Mesangial cell (primary cell): ENCODE measurements at places on chromosomes 5 and 9. TPM values are rescaled to one million over a fixed set of nuclear protein-coding genes. Genes with fewer than 3 reads are reported as not detected.

Gene SPINK7
- total RNA-seq: not detected in 2 replicates

Gene TLX3
- total RNA-seq: not detected in 2 replicates

Gene SYK
- total RNA-seq: 6.5 and 7.5 TPM in 2 replicates

Gene TMEM174
- total RNA-seq: 0.13 TPM in 1 of 2 replicates, not detected in the other

Gene MYMK
- not detected in 2 replicates for total RNA-seq

Gene SH3RF2
- 15.2 and 19.6 TPM in 2 replicates for total RNA-seq

Gene IFNA2
- not detected in 2 replicates for total RNA-seq

Gene IL13
- total RNA-seq: not detected in 2 replicates

Gene PCDHA12
- total RNA-seq: 0.25 TPM in 1 of 2 replicates, not detected in the other

Gene FYB1
- total RNA-seq: 0.13 TPM in 1 of 2 replicates, not detected in the other

Gene NDUFS6
- 80.5 and 112 TPM in 2 replicates for total RNA-seq

Gene TRPM6
- under 0.01 and 0.16 TPM in 2 replicates for total RNA-seq
